ENCODE measurements at places on chromosomes 6 and 20. TPM values are rescaled to one million over a fixed set of nuclear protein-coding genes. Genes with fewer than 3 reads are reported as not detected.

Gene SIM1
- 1.2 TPM for polyA plus RNA-seq

Gene TRAPPC3L
- polyA plus RNA-seq: 0.30 TPM

Gene SMIM28
- not detected for polyA plus RNA-seq

Gene SRF
- 3.3 TPM for polyA plus RNA-seq

Gene PSMB1
- polyA plus RNA-seq: 411 TPM

Gene SLC26A8
- not detected for polyA plus RNA-seq

Gene AVP
- not detected for polyA plus RNA-seq

Gene ETV7
- polyA plus RNA-seq: 0.99 TPM

All from GM23248 (cell line).